ENCODE measurements at places on chromosomes 4 and X.

GRCh38 chr4:154582723-154583122 is 7.8 kb downstream of the FGA start:
- DNase-seq, result no peak

DNA sequence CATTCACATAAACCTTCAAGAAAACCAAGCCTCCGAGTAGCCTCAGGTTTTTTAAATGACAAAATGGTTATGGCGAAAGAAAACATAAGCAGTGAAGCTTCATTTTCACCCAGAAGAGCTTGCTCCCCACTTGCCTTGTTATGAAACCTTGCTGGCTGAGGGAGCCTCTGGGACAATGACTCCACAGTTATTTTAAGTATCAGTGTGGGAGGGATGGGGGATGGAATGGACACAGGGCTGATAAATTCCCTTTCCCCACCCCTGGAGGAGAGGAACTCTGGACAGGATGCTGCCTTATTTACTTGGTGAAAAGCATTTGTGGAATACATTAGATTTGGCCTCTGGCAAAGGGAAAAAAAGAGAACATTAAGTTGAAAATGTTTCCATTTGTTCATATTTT is 220.7 kb upstream of the CNKSR2 start:
- no peak for DNase-seq

- DNase-seq, result no peak
Observed at GRCh38 chrX:134633832-134634231, 24.4 kb downstream of the PLAC1 start.

DNA sequence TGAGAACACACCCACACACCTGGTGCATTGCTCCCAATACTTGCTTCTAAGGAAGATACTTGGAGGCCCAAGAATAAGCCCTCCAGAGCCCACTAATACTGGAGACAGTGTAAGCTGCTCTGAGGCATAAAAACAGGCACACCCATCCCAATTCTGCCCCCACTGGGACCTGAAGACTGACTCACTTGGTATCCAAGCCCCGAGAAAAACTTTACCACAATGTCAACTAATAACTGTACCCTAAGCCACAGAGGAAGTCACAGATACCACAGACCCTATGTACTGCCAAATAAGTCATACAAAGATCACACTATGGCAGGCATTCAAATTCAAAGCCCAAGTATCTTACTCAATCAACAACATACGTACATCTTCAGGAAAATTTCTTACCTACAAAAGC is 398.2 kb upstream of the SPANXN1 start:
- peak; percentile 4 for DNase-seq

- DNase-seq, result no peak
Observed at GRCh38 chr4:144185086-144185485, 44.6 kb upstream of the GYPA start.

GRCh38 chr4:141177171-141177570 is 43.5 kb upstream of the ZNF330 start:
- DNase-seq, result no peak

DNA sequence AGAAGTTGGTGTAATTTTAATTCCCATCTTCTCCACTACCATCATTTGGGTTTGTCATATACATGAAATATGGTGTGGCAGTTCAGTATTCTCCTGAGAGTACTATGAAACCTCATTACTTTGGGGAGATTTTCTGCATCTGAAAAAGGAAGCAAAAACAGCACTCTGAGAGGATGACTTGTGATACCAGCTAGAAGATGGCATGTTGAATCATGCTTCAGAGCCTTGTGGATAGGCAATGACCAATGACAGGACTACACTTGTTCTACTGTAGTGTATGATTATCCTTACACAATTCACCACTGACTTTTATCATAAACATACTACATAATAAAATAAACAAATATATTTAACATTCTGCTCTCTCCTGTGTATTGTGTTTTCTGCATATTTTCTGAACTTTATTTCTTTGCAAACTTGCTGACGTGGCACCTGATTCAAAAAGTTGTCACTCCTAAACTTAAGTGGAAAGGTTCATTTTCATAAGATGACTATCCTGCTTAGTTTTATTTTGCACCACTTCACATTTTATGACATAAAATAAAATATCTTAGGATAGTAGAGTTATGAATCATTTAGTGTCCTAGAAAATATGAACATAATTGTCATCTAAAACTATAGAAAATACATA is 991.3 kb downstream of the FSTL5 start:
- DNase-seq, result no peak

GRCh38 chr4:1232661-1233621 is 16.0 kb downstream of the CTBP1 start:
- DNase-seq, result no peak

- DNase-seq, result no peak
Observed at GRCh38 chr4:173380987-173381386, 10.2 kb downstream of the SAP30 start.

- no peak for DNase-seq
Observed at GRCh38 chr4:67546004-67546356, 677 bp upstream of the CENPC start.

- DNase-seq, result no peak
Observed at GRCh38 chr4:99807666-99808065, 9.0 kb upstream of the DAPP1 start.

- no peak for DNase-seq
Observed at GRCh38 chr4:139749338-139749737, 83.7 kb downstream of the MGST2 start.

- DNase-seq, result no peak
Observed at GRCh38 chrX:134694333-134695322, 36.4 kb upstream of the PLAC1 start.

GRCh38 chr4:67861513-67861912 is 22.3 kb downstream of the TMPRSS11D start:
- no peak for DNase-seq

DNA sequence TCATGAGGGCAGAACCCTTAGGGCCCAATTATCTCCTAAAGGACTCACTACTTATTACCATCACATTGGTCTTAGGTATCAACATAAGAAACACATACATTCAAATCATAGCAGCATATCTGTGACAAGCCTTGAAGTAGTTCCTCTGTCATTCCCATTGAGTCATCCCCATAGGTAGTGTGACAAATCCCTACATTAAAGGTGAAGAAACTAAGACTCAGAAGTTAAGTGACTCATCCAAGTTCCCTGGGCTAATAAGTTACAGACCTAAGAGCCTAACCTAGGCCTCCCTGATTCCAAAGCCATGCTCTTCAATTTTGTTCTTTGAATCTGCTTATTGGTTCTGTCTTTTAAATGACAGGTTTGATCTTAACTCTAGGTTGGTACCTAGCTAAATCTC is 58.2 kb downstream of the CD38 start:
- DNase-seq, result no peak

DNA sequence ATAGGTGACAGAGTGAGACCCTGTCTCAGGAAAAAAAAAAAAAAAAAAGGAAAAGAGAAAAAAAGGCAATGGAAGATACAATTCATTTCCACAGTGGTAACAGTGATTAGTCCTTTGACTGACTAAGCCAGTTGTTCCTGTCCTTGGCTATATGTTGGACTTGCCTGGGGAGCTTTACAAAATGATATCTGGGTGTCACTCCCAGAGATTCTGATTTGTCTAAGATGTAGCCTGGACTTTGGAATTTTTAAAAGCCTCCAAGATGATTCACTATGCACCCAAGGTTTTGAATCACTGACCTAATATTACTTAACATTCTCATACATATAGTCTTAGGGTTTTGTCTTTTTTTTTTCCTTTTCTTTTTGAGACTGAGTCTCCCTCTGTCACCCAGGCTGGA is 16.9 kb downstream of the HELQ start:
- DNase-seq, result no peak

DNA sequence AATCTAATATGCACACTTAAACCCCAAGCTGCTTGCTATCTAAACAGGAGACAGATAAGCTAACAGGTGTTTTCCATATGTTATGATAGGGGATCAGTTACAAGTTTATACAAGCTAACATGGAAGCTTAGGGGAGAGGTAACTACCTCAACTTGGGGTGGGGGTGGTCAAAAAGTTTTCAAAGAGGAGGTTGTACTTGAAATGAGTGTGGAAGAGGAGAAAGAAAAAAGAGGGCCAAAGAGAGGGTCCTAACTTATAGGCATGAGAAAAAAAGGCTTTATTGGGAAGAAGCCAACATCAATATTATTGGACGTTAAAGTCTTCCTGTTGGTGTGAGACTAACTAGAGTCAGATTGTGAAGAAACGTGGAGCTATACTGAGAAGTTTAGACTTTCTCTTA is 205.9 kb downstream of the NDST4 start:
- DNase-seq, result no peak

GRCh38 chrX:153441981-153442380 is 3.9 kb downstream of the TREX2 start:
- DNase-seq, result no peak

DNA sequence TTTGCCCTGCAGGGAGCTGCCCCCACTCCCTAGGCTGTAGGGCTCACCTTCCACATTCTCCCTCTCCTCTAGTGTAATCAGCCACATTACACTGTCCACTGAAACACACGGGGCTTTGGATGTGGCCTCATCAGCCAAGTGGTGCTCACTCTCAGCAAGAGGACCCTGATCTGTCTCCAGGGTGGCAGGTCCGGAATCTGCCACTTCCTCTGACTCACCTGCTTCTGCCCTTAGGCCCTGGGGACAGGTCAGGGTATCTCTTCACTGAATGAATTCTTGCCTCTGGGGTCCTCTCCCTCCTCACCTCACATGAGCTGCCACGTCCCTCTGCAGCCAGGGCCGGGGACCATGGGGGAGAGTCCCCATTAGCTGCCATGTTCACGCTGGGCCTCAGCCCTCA is 15.9 kb downstream of the ZNF41 start:
- DNase-seq, result no peak

DNA sequence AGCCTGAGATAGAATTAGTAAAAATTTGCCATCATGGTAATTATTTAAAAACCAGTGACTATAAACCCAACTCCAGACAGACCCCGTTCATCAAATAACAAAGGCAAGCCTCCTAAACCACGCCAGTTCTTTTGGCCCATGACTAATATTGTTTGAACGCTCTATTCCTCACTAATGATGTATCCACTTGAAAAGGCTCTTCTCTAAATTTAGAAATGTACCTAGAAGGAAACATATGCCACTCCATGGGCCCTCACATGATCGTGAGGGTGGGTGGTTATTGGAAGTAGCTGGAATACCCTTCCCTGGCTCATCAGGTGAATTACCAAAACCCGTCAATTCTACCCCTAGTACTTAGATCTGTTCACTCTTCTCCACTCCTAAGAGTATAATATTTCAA is 249.2 kb downstream of the COL25A1 start:
- no peak for DNase-seq

- DNase-seq, result no peak
Observed at GRCh38 chrX:145856181-145856580, 38.6 kb downstream of the SLITRK2 start.

GRCh38 chr4:105058177-105058812 is 88.4 kb upstream of the TET2 start:
- DNase-seq, result no peak

- no peak for DNase-seq
Observed at GRCh38 chrX:9327747-9328145, 137.1 kb upstream of the TBL1X start.

DNA sequence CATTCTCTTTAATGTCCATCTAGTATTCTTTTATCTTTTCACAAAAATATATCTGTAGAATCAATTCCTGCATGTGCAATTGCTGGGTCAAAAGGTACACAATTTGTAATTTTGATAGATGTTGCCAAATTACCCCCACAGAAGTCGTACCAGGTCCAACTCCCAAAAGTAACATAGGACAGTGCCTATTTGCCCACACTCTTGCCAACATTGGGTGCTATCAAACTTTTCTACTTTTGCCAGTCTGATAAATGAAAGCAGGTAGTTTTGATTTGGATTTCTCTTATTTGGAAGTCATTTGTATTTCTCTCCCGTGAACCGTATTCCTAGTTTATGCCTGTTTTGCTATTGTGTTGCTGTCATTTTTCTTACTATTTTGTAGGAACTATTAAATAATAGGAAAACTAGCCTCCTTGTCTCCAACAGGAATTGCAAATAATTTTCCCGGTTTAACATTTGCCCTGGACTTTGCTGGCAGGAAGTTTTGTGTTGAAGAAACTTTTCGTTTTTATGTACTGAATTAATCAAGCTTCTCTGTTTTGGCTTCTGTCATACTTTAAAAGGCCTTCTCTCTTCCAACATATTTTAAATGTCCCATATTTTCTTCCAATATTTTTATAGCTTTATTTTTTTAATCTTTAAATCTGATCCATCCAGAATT is 33.1 kb downstream of the ZNF275 start:
- no peak for DNase-seq

- DNase-seq, result no peak
Observed at GRCh38 chrX:45912316-45912715, 632.9 kb downstream of the ZNF674 start.

GRCh38 chr4:150960079-150960478 is 55.0 kb downstream of the LRBA start:
- no peak for DNase-seq

Data from T-helper 1 cell (primary cell).